Activated naive CD4-positive, alpha-beta T cell treated with anti-CD3 and anti-CD28 coated beads, Interleukin-2, amount 10 ng/mL, durations not matched to agents 7 days and 5 days (primary cell): ENCODE measurements at places on chromosomes 5 and 9.

GRCh38 chr9:90137801-90138200, 504.8 kb downstream of the DIRAS2 start:
- no peak overlapping the region for H3K27ac ChIP-seq
- no peak for DNase-seq
- H3K27me3 ChIP-seq, result peaks cover 29% of the 10 kb centered on the region
- H3K4me3 ChIP-seq, result no peak overlapping the region
- H3K4me1 ChIP-seq, result no peaks in the 10 kb centered on the region
- no peaks in the 10 kb centered on the region for H3K36me3 ChIP-seq

DNA sequence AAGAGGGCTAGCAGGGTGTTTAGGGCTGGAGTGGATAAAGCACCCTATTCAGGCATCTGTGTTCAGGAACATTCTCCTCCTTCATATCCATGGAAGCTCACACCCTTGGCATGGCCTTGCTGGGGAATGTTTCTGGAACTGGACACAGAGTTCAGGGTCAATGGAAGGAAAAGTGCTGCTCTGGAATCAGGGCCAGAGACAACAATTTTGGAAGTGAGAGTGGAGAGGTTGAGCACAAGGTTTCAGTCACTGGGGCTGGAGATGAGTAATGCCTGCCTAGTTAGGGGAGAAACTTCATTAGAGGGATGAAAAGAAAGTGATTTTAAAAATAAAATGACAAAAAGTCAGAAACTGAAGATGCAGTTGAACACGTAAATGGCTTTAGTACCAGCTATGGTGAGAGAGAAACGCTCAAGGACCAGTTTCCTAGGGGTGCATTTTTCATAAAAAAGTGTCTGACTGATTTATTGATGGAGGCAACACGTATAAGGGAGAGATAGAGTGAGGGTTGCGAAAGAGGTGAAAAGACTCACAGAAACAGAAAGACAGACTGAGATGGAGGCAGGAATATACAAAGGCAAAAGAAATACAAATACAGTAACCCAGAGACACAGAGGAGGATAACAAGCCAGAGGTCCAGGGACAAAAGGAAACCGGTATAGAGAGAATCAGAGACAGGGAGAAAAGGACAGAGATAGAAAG, 8.0 kb upstream of the TNFSF15 start:
- no peak for DNase-seq
- peaks cover 8% of the 10 kb centered on the region for H3K36me3 ChIP-seq
- no peak overlapping the region for H3K4me3 ChIP-seq
- H3K27ac ChIP-seq, result no peak overlapping the region
- H3K4me1 ChIP-seq, result no peaks in the 10 kb centered on the region
- H3K27me3 ChIP-seq, result peaks cover 11% of the 10 kb centered on the region

- no peak overlapping the region for H3K27ac ChIP-seq
- H3K4me3 ChIP-seq, result no peak overlapping the region
- H3K27me3 ChIP-seq, result peaks cover 14% of the 10 kb centered on the region
- no peaks in the 10 kb centered on the region for H3K36me3 ChIP-seq
Observed at GRCh38 chr5:77906806-77907205, 130.7 kb upstream of the TBCA start.

DNA sequence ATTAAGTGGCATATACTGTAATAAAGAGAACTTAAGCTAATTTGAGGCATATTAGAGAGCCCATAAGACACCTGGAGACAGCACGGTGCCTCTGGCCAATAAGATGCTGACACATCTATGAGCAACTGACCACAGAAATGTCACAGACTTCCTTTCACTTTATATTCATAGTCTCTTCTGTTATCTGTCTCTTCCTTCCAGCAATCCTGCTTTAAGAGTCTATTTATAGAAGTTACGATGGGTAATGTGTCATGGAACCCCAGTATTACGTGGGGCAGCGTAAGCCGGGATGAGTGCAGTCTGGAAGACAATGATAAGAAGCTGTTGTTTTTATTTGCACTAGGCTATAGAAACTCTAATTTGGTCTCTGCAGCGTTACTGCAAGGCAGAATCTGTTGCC, 136.8 kb downstream of the CFAP90 start:
- no peak overlapping the region for H3K4me3 ChIP-seq
- H3K27ac ChIP-seq, result no peak overlapping the region
- H3K4me1 ChIP-seq, result no peaks in the 10 kb centered on the region
- peaks cover 4% of the 10 kb centered on the region for H3K27me3 ChIP-seq
- DNase-seq, result no peak

DNA sequence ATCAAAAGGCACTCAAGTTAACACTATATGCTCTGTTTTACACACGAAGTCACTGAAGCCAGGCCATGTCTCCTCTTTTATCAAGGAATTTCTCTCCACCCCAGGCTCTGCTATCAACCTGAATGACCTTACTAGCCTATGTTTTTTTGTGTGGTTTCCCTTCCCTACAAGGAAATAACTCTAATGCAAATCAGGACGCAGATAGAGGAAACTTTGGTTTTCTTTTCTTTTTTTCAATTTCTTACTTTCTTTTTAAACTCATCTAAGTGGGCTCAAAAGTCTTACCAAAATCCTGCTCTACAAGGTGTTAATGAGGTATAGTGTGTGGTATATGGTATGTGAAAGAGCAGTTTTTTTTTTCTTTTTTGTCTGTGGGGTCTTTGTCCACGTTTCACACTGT, 5.5 kb upstream of the SLC46A2 start:
- H3K4me1 ChIP-seq, result peaks cover 12% of the 10 kb centered on the region
- peaks cover 57% of the 10 kb centered on the region for H3K27me3 ChIP-seq
- DNase-seq, result no peak
- no peak overlapping the region for H3K27ac ChIP-seq
- no peak overlapping the region for H3K4me3 ChIP-seq
- H3K36me3 ChIP-seq, result no peaks in the 10 kb centered on the region

DNA sequence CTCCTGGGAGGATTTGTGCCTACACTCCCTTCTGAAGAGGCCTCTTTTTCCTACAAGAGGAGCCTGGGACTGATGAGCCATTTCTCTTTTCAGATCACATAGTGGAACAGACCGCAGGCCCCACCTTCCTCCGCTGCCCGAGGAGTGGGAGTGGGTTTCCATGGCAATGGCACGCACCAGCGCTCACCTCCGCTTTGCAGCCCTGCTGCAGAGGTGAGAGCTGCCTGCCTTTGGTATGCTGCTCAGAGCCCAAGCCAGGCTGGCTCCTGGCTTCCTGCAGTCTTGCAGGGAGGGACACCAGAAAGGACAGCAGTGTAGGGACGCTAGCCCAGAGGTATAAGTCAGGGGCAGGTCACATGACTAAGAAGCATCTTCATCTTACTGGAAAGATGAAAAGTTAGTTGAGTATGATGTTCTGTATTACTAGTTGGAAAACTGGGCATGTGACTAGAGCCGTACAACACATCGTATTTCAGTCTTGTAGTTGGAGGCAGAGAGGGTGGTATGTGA, 12.4 kb downstream of the PTTG1 start:
- no peak for DNase-seq
- H3K4me1 ChIP-seq, result peaks cover 10% of the 10 kb centered on the region
- H3K4me3 ChIP-seq, result no peak overlapping the region
- H3K27ac ChIP-seq, result no peak overlapping the region

GRCh38 chr5:75611311-75612225, at the start of gene ANKDD1B:
ANKDD1B (plus strand) TSS chr5:75611453; CDS start chr5:75611635, 182 bp downstream.
- H3K4me3 ChIP-seq, result no peak within 1 kb of the TSS
- H3K4me1 ChIP-seq, result peaks cover 8% of the 10 kb centered on the region

DNA sequence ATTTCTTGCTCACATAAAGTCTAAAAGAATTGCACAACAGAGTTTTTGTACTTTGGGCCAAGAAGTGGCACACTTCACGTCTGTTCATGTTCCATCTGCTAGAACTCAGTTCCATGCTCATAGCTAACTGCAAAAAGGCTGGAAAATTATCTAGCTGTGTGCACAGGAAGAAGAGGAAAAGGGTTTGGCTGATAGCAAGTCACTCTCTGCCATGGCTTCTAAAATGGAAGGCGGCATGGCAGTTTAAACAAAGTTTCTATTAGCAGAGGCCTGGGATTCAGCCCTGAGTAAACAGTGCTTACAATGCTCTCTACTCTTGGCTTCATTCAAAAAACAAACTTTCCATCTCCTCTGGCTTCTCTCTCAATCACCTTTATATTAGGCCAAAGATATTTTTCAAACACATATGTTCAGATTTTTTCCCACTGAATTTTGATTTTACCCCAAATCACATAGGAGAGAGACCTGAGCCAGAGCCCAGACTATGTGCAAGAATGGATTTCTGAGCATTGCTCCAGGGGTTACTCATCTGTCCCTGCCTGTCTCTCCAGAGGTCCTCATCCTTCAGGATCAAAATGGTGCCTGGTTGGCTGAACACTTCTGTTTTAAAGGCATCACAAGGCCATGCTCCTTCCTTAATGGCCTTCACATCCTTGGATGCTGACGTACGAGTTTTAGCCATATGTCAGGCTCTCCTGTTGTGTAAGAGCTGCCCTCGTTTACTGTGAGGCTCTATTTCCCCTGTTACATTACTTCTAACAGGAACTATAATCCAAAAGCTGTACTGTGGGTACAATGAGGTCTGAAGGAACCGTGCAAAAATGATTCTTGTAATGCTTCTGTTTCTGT, 226.6 kb downstream of the SAXO1 start:
- DNase-seq, result no peak
- H3K4me3 ChIP-seq, result no peak overlapping the region
- H3K27ac ChIP-seq, result no peak overlapping the region
- no peaks in the 10 kb centered on the region for H3K36me3 ChIP-seq
- no peaks in the 10 kb centered on the region for H3K4me1 ChIP-seq

- H3K27ac ChIP-seq, result no peak overlapping the region
- DNase-seq, result no peak
- no peaks in the 10 kb centered on the region for H3K36me3 ChIP-seq
- H3K4me1 ChIP-seq, result peaks cover 3% of the 10 kb centered on the region
- no peaks in the 10 kb centered on the region for H3K27me3 ChIP-seq
- H3K4me3 ChIP-seq, result no peak overlapping the region
Observed at GRCh38 chr9:38048316-38048969, 20.6 kb downstream of the SHB start.

GRCh38 chr5:92144824-92145223, 761.7 kb upstream of the ARRDC3 start:
- no peak overlapping the region for H3K4me3 ChIP-seq
- DNase-seq, result no peak
- no peaks in the 10 kb centered on the region for H3K4me1 ChIP-seq
- H3K27ac ChIP-seq, result no peak overlapping the region
- no peaks in the 10 kb centered on the region for H3K36me3 ChIP-seq

DNA sequence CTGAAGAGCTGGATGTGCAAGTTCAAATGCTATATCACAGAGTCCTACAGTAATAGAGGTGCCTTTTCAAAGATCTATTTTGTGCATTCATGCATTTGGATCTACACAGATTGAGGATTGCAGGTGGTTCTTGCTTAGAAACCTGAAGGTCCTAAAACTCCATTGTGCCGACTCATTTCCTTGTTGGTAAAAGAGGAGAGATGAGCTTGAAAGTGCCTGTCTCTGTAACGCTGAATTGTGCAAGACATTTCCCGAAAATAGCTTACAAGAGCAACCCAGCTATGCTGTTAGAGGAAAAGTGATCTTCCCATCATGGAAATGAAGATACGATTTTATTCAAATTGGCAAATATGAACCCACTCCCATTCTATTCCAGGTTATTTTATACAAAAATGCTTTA, 110.7 kb upstream of the CXCL14 start:
- H3K27ac ChIP-seq, result no peak overlapping the region
- no peaks in the 10 kb centered on the region for H3K36me3 ChIP-seq
- H3K4me1 ChIP-seq, result no peaks in the 10 kb centered on the region
- DNase-seq, result no peak
- no peak overlapping the region for H3K4me3 ChIP-seq

DNA sequence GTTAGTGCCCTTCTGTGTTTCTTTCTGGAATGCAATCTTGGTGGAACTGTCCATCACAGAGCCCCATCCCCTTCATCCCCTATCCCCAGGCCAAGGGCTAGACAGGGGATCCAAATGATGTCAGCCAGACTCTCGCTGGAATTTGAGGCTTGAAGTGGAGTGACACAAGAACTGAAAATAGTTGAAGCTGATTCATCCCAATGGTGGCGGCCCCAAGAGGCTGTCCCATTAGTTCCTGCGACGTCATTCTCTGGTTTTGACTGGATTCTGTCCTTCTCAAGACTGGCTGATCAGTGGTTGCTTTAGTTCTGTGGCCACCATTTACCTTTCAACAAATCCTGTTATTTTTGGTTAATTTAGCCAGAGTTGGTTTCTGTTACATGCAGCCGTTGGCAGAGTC, 59.9 kb downstream of the SUB1 start:
- no peak overlapping the region for H3K4me3 ChIP-seq
- H3K27ac ChIP-seq, result no peak overlapping the region
- no peaks in the 10 kb centered on the region for H3K27me3 ChIP-seq
- H3K36me3 ChIP-seq, result no peaks in the 10 kb centered on the region
- no peaks in the 10 kb centered on the region for H3K4me1 ChIP-seq
- no peak for DNase-seq

- H3K4me1 ChIP-seq, result no peaks in the 10 kb centered on the region
- H3K36me3 ChIP-seq, result peaks cover 92% of the 10 kb centered on the region
- no peak overlapping the region for H3K4me3 ChIP-seq
- DNase-seq, result no peak
- no peak overlapping the region for H3K27ac ChIP-seq
Observed at GRCh38 chr5:180238631-180239030, 29.6 kb upstream of the RASGEF1C start.

DNA sequence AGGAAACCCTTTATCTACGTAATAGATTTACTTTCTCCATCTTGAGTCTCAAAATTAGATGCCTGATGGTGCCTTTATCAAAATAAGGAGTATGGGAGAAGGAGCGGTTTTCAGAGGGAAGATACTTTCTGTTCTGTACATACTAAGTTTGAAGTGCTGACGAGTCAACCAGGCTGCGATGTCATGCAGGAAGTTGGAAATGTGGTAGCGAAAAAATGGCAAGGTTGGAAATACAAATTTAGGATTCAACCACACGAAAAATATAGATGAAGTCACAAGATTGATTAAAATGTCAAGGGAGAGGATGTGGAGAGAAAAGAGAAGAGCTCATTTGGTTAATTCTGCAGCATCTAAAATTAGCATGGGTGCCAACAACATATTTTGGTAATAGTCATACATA, 129.5 kb downstream of the FOXD1 start:
- no peak for DNase-seq
- peaks cover 40% of the 10 kb centered on the region for H3K27me3 ChIP-seq
- H3K4me3 ChIP-seq, result no peak overlapping the region
- H3K4me1 ChIP-seq, result no peaks in the 10 kb centered on the region

- DNase-seq, result peak; percentile 67
- no peak within 1 kb of the TSS for H3K27ac ChIP-seq
- peak within 1 kb of the TSS; percentile 30 for H3K4me3 ChIP-seq
- peaks cover 54% of the 10 kb centered on the region for H3K27me3 ChIP-seq
- H3K4me1 ChIP-seq, result peaks cover 5% of the 10 kb centered on the region
Observed at GRCh38 chr5:180209137-180209581, at the start of gene RASGEF1C. RASGEF1C (minus strand) TSS chr5:180209211; CDS start chr5:180138052, 71,159 bp downstream.

DNA sequence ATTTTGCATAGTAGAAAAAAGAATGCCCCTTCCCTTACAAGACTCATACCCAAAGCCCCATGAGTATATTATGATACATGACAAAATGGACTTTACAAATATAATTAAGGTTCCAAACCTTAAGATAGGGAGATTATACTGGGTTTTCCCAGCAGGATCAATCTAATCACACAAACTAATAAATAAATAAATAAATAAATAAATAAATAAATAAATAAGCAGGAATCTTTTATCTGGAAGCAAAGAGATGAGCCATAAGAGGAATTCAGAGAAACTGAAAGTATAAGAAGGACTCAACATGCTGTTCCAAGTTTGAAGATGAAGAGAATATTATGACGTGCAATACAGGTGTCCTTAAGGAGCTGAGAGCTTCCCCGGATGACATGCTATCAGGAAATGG, 1174.5 kb downstream of the DTWD2 start:
- no peaks in the 10 kb centered on the region for H3K27me3 ChIP-seq
- H3K27ac ChIP-seq, result no peak overlapping the region
- no peaks in the 10 kb centered on the region for H3K36me3 ChIP-seq
- no peak overlapping the region for H3K4me3 ChIP-seq
- H3K4me1 ChIP-seq, result no peaks in the 10 kb centered on the region
